ENCODE measurements at places on chromosomes 7 and 10.

GRCh38 chr7:19519443-19520021 is 189.3 kb downstream of the POLR1F start:
- peak; percentile 7 for DNase-seq

- peak; percentile 51 for DNase-seq
Measured at GRCh38 chr10:124020981-124021815, 72.2 kb downstream of the CHST15 start.

- DNase-seq = no peak
Measured at GRCh38 chr7:88312061-88312663, 5.5 kb upstream of the STEAP4 start.

GRCh38 chr10:59493017-59493416 is 130.7 kb upstream of the FAM13C start:
- no peak for DNase-seq

DNA sequence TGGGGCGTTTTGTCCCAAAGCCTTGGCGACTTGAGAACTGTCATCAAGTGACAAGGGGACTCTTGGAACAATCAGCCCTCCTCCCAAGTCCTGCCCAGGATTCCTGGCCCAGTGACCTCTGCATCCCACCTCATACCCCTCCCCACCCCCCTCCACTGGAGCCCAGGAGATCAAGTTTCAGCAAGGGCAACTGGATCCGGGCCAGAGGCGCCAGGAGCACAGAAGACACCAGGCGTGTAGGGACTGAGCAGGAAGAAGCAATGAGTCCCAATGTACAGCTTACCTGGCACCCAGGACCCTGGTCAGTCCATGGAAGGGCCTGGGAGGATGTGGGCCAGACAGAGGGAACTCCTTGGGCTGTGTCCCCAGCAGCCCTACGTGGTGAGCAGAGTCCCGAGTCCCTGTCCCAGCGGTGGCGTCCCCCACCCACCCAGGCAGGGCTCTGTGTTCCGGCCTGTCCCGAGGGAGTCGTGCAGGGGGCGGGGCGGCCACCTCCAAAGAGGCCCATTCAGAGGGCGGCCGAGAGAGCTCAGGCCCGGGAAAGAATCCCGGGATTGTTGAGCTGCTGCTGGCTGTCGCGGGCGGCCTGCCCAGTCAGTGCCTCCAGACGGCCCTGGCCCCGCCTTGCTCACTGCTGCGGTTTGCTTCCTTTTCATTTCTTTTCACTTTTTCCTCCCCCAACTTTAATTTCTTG is 254.1 kb downstream of the TNS3 start:
- DNase-seq = peak; percentile 94
